ENCODE measurements at places on chromosomes 3 and 15. TPM values are rescaled to one million over a fixed set of nuclear protein-coding genes. Genes with fewer than 3 reads are reported as not detected.

- no peak overlapping the region for H3K27ac ChIP-seq
- no peak for DNase-seq
- H3K27me3 ChIP-seq: no peaks in the 10 kb centered on the region
These were observed 73.8 kb downstream of the ABTB1 start for GRCh38 chr3:127746400-127747057.

The IMPG2 gene
- 0.88 TPM for total RNA-seq

DNA sequence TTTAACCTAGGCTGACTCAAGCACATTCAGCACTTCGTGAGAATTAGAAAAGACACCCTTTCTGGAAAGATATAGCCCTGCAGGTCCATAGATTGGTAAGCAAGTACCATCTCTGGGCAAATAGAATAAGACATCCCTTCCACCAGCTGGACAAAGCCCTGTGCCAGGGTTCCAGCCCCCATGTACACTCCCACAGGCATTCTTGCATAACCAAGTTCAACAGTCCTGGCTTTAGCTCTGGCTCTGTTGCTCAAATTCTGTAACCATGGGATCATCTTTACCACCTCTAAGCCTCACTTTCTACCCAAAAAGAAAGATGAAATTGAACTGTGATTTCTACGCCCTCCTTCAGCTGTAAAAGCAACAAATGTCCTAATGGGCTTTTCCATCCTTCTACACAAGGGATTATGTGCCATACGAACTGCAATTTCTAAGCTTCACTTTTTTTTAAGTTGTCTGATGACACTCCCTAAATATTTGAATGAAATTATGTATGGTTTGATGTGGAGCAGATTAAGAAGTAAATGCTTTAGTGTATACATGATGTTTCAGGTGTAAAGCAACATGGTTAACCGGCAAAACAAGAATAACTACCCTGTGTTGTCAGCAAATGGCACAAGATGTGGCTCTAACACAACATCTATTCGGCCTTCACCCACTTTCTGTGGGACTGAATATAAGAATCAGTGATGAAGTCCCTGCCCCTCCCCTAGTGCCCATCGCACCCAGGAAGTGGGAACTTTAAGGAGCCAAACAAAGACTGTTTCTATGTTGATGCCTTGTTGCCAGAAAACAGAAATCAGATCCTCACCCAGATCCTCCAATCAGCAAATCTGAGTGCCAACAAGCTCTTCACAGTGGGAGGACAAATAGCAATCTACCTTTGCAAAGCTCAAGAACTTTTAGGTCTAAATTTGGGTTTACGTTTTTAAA, 165.7 kb downstream of the P3H2 start:
- H3K4me1 ChIP-seq: peaks cover 2% of the 10 kb centered on the region
- no peak overlapping the region for H3K27ac ChIP-seq
- no peak for DNase-seq
- H3K27me3 ChIP-seq: no peaks in the 10 kb centered on the region
- no peak overlapping the region for H3K4me3 ChIP-seq
- no peaks in the 10 kb centered on the region for H3K36me3 ChIP-seq

GRCh38 chr3:179450901-179451264, 387 bp downstream of the GNB4 start:
- no peaks in the 10 kb centered on the region for H3K36me3 ChIP-seq
- peaks cover 17% of the 10 kb centered on the region for H3K27me3 ChIP-seq
- peaks cover 7% of the 10 kb centered on the region for H3K4me1 ChIP-seq
- H3K27ac ChIP-seq: no peak overlapping the region
- peak overlapping the region; percentile 31 for H3K4me3 ChIP-seq

The MNS1 gene
- not detected for total RNA-seq

- no peak for DNase-seq
- no peak overlapping the region for H3K4me3 ChIP-seq
- H3K36me3 ChIP-seq: no peaks in the 10 kb centered on the region
- no peaks in the 10 kb centered on the region for H3K27me3 ChIP-seq
- H3K4me1 ChIP-seq: peaks cover 55% of the 10 kb centered on the region
- peak overlapping the region; percentile 55 for H3K27ac ChIP-seq
These were observed 53.5 kb upstream of the CCR2 start for GRCh38 chr3:46300461-46300789.

- peaks cover 15% of the 10 kb centered on the region for H3K4me1 ChIP-seq
- no peak for DNase-seq
- H3K27ac ChIP-seq: no peak overlapping the region
- no peak overlapping the region for H3K4me3 ChIP-seq
- peaks cover 9% of the 10 kb centered on the region for H3K36me3 ChIP-seq
These were observed 53.5 kb downstream of the CCR4 start for GRCh38 chr3:33004961-33005360.

DNA sequence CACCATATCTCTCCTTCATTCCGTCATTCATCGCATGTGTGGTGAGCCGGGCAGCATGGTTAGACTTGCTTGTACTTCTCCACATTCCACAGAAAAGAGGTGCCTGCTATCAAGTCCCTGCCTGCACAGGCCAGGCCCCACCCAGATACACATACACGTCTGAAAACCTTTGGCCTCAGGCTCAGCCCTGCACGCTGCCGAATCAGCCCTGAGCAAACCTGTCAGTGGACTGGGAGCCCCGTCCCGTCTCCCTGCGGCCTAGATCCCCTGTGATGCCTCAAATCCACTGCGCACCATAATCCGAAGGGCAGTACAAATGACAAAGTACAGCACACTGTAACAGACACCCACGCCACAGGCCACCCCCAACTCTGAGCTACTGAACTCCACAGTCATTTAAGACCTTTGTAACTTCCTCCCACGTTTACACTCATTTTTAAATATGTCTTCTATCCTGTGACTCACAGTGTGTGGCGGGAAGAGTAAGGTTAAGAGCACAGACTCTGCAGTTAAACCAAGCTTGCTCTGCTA, 67.1 kb downstream of the MB21D2 start:
- no peak for DNase-seq
- no peaks in the 10 kb centered on the region for H3K36me3 ChIP-seq
- no peaks in the 10 kb centered on the region for H3K27me3 ChIP-seq
- no peaks in the 10 kb centered on the region for H3K4me1 ChIP-seq

GRCh38 chr3:160707187-160707794, 30.3 kb downstream of the ARL14 start:
- peak; percentile 10 for DNase-seq
- no peaks in the 10 kb centered on the region for H3K36me3 ChIP-seq
- H3K27ac ChIP-seq: no peak overlapping the region
- H3K4me3 ChIP-seq: no peak overlapping the region

The TYRO3 gene
- total RNA-seq: 0.63 TPM

The SLC28A2 gene
- not detected for total RNA-seq

The C3orf20 gene
- 0.45 TPM for total RNA-seq

The P2RY1 gene
- 0.44 TPM for total RNA-seq

DNA sequence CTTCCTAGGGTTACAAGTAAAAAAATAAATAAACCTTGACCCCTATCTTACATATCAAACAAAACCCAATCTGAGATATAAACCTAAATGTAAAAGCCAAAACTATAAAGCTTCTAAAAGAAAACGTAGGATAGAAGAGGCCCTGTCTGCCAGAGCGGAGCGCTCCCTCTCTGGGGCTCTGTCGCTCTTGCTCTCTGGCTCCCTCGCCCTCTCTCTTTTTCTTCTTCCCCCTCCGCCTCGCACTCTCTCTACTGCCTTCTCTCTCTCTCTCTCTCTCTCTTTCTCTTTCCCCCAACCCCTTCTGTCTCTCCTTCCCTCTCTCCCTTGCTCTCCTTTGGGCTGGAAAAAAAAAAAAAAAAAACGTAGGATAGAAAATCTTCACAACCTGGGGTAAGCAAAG, 21.6 kb downstream of the RYK start:
- H3K27me3 ChIP-seq: no peaks in the 10 kb centered on the region
- DNase-seq: no peak
- H3K4me1 ChIP-seq: peaks cover 8% of the 10 kb centered on the region
- H3K4me3 ChIP-seq: no peak overlapping the region
- H3K36me3 ChIP-seq: no peaks in the 10 kb centered on the region

GRCh38 chr3:128803307-128803706, 76.1 kb upstream of the ACAD9 start:
- H3K4me3 ChIP-seq: no peak overlapping the region
- no peaks in the 10 kb centered on the region for H3K27me3 ChIP-seq
- peaks cover 33% of the 10 kb centered on the region for H3K4me1 ChIP-seq
- H3K27ac ChIP-seq: peak overlapping the region; percentile 86
- H3K36me3 ChIP-seq: no peaks in the 10 kb centered on the region
- no peak for DNase-seq

DNA sequence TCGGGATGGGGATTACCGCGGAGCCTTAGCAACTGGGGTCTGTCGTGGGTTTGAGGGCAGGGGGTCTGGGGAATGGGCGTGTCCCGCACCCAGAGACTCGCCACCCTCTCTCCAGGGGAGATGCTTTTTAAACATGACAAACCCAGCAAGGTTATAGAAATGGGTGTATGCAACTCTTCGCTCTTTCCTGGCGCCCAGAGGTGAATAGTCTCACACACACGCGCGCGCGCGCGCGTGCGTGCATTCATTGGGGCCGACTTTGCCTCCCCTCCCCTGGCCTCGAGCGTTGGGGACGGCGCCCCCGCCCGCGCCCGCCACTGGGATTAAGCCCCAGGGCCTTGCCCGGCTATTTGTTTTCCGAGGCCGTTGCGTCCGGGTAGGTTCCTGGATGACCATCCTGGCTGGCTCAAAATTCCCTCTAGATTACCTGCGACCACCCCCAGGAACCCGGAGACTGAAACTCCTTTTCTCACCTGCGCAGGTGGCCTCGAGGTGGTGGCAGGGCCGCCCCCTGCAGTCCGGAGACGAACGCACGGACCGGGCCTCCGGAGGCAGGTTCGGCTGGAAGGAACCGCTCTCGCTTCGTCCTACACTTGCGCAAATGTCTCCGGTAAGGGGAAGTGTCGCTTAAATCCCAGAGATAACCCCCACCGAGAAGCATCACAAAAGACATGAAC, 777 bp downstream of the GPR160 start:
- H3K36me3 ChIP-seq: peaks cover 3% of the 10 kb centered on the region
- peaks cover 25% of the 10 kb centered on the region for H3K4me1 ChIP-seq
- DNase-seq: peak; percentile 39
- peaks cover 3% of the 10 kb centered on the region for H3K27me3 ChIP-seq
